Hematopoietic multipotent progenitor cell treated with erythropoietin and hydrocortisone succinate and interleukin-3 and kit ligand, for 6 days (in vitro differentiated cells): ENCODE measurements at places on chromosomes 12 and 14.
A peak's percentile ranks its signal among the peaks of the same experiment; 100 is the strongest.

- peak; percentile 76 for DNase-seq
These were observed 91.6 kb downstream of the DHRS2 start for GRCh38 chr14:23727566-23728335.

DNA sequence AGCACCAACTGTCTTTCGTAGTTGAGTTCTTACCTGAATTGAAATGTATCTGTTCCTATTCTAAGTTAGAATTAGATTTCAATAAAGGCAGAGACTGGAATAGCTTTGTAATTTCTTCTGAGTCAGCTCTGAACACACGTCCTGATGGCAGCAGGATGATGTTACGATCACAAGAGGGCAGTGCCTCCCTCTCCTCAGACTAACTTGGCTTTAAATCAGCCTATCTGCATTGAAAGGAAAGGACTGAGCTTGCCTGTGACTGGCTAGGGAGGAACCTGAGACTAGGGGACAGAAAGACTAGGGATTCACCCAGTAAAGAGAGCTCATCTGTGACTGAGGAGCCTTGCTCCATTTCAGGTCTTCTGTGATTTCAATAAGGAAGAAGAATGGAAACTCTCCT, 323.7 kb upstream of the OR4E1 start:
- DNase-seq: peak; percentile 66

DNA sequence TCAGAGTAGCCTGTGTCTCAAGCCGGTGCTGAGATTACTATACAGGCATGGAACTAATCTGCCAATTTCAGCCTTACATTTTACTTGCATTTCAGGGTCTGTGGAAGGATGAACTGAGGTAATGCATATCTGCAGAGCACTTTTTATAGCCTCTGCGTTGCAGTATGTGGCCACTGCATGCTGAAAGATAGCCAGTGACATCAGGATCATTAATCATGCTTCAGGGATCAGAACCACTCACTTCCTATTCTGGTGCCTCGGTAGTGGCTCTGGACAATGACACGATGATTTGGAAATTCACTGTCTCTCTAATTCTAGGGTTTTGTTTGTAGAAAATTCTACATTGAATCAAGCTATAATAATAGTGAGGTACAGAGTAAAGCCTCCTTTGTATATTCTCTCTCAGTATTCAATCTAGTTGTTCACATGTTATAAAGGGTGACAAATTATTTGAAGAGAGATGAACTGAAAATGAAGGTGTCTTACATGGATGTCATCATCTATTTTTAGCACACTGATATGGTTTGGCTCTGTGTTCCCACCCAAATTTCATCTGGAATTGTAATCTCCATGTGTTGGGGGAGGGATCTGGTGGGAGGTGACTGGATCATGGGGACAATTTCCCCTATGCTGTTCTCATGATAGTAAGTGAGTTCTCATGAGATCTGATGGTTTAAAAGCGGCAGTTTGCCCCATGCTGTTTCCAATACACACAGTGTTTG, 554.3 kb upstream of the MIS18BP1 start:
- DNase-seq: no peak

DNA sequence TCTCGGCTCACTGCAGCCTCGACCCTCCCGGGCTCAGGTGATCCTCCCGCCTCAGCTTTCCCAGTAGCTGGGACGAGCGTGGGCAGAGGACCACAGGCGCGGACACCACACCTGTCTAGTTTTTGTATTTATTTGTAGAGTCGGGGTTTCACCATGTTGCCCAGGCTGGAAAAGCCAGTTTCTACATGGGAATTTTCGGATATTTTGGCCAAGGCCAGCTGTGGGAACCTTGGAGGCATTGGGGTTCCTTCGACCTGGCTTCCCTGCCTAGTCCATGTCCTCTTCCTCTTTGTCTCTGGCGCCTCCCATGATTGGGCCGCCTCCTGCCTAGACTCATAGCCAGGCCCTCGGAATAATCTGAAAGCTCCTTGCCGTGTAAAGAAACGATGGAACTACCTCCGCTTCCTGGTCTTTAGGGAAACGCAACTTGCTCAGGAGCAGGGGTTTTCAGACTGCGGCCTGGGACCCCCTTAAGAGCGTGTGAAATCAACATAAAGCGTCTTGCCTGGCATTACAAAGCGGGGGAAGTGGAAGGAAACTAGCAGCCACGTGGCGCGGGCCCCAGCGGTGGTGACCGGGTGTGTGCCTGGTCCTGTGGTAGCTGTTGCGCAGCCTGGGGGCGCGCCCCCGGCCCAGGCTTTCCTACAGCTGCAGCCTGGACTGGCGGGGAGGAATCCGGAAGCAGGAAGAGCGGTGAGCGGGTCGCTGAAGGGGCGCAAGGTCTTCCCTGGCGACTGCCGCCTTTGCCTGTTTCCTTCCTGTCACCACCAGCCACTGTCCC, 1.4 kb upstream of the HSP90AA1 start:
- DNase-seq: peak; percentile 75

DNA sequence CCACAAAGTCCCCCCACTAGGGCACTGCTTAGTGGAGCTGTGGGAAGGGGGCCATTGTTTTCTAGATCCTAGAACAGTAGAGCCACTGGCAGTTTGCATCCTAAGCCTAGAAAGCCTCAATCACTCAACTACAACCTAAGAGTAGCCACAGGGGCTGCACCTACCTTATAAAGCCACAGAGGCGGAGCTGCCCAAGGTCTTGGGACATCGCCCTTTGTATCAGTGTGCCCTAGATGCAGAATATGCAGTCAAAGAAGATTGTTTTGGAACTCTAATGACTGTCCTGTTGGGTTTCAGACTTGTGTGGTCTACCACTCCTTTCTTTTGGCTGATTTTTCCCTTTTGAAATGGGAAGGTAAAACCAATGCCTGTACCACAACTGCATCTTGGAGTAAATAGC, 59.5 kb downstream of the ATP2B1 start:
- DNase-seq: peak; percentile 42

GRCh38 chr12:81181691-81182090, 103.8 kb downstream of the ACSS3 start:
- no peak for DNase-seq

DNA sequence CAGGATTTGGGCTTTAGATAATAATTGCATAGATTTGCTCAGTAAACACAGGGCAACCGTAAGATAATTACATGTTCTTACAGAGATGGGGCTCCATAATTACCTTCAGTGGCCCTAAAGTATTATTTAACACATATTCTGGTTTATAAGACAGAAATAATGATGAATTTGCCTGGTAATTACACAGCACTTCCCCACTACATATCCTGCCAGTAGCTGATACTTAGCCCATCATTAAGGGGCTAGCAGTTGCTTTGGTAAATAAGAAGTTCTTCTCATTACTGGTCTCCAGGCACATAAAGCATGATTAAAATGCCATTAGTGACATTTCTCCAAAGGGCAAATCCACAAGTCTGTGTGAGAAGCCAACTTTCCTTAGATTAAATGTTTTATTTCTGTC, 158.7 kb downstream of the NUAK1 start:
- no peak for DNase-seq

DNA sequence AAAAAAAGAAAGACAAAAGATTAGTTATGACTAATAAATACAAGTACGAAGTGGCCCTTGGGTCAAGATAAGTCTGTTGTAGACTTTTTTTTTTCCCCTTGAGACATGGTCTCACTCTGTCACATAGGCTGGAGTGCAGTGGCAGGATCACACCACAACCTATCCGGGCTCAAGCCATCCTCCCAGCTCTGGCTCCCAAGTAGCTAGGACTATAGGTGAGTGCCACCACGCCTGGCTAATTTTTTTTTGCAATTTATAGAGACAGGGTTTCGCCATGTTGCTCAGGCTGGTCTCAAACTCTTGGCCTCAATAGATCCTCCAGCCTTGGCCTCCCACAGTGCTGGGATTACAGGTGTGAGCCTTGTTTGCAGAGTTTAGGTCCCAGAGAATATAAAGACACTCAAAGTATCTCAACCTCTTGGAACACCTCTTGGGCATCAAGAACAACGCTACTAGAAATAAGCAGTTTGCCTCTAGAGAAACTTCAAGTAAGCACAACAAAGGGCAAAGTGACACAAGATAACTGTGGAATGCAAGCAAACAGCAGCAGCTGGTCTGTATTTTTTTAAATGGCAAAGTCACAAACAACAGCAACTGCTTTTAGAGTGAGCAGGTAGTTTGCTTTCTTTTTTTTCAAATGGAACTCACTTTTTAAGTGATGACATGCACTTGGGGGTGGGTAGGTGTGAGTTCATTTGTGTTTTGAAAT, 3.9 kb upstream of the MDM2 start:
- DNase-seq: no peak

DNA sequence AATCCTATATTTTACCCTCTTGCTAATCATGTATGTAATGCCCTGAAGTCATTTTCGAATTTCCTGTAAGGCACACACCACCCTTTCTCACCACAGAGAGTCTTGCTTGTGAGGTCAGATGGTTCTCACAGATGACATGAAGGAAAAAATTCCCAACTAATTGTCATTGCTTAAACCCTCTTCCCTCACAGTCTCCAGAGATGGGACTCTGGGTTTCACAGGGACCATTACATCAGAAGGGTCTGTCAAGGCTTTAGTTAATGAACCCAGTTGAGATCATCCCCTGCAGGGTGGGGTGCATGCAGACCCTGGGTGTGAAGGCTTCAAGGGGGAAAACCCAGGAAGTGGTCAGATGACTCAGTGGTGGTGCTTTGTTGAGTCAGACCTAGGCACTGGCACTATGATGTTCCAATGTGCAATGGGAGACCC, 229.6 kb downstream of the BCAT1 start:
- DNase-seq: no peak

GRCh38 chr12:10155966-10156365, 16.0 kb downstream of the OLR1 start:
- DNase-seq: no peak

DNA sequence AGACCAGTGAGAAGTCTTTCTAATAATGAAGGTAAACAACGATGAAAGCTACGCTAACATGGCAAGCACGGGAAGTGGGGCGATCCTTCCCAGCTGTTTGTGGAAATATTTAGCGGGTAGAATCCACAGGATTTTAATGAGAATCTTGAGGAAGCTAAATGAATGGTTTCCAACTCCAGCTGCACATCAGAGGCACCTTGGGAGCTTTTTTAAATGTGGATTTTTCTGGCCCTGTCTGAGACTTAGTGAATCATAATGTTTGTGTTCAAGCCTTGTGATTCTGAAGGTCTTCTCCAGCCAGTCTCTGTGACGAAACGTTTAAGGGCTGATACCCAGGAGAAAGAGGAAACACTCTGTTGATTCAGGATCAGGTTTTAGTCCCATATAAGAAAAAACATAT, 169.8 kb downstream of the CAPZA3 start:
- no peak for DNase-seq

DNA sequence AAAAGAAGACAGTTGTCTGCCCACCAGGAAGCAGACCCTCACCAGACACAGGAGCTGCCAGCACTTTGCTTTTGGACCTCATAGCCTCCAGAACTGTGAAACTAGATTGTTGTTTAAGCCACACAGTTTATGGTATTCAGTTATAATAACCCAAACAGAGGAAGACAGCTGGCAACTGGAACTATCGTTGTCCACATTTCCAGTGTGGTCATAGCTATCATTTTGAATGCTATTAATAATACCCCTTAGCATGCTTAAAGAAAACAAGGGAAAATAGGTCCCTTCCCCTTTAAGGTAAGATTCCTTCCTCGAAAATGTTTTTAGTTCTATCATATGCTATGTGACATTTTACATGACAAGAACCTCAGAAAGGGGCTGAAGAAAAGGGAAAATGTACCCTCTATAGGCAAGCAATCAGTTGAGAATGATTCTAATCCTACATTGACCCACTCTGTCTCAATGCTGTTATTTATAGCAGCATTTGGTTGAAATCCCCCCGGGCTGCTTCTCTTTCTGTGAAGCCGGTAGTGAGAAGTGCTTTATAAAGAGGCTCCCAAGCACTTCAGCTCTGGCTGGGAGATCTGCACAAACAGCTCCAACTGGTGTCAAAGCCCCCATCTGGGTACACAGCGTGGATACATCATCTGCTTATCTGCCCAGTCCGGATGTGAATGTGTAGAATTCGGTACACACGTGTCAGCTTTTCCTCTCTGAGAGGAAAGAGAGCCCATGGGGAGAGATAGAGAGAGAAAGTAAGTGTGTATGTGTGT, 221.2 kb upstream of the FLRT2 start:
- peak; percentile 53 for DNase-seq

DNA sequence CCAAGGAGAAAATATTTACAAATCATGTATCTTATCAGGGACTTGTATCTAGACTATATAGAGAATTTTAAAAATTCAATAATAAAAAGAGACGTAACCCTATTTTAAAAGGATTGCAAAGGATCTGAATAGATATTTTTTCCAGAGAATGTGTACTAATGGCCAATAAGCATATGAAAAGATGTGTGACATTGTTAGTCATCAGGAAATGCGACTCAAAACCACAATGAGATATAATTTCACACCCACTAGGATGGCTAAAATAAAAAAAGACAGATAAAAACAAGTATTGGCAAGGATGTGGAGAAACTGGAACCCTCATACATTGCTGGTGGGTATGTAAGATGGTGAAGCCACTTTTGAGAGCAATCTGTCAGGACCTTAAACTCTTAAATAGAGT, 141.9 kb upstream of the BMP4 start:
- no peak for DNase-seq

- peak; percentile 71 for DNase-seq
These were observed 20.1 kb downstream of the STX2 start for GRCh38 chr12:130818635-130819576.
